ENCODE measurements at places on chromosomes 1 and 21. TPM values are rescaled to one million over a fixed set of nuclear protein-coding genes. Genes with fewer than 3 reads are reported as not detected.

Gene ZNF683
- 0.19 TPM for polyA plus RNA-seq

Gene SLC30A7
- polyA plus RNA-seq, result 4.0 TPM

DNA sequence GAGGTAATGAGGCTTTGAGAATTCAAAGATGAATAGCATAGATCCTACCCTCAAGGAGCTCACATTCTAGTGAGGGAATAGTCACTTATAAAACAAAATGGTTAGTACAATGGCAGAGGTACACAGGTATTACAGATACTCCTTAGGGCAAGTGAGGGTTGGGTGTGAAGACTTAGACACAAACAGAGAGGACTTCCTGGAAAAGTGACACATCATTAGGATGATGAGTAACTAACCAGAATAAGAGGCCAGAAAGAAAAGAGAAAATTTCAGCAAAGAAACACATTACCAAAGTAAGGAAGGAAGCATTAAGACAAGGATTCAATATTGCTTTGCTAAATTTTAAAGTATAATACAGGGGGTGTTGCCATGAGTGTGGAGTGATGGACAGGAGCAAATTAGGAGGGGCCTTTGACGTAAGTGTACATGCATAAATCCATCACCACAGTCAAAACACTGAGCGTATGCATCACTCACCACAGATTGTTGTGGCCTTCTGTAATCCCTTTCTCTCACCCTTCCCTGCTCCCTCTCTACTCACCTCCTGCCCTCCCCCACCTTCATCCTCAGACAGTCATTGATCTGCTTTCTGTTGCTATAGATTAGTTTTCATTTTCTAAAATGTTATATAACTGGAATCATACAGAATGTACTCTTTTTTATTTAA is 7.9 kb downstream of the CD53 start:
- DNase-seq, result no peak

DNA sequence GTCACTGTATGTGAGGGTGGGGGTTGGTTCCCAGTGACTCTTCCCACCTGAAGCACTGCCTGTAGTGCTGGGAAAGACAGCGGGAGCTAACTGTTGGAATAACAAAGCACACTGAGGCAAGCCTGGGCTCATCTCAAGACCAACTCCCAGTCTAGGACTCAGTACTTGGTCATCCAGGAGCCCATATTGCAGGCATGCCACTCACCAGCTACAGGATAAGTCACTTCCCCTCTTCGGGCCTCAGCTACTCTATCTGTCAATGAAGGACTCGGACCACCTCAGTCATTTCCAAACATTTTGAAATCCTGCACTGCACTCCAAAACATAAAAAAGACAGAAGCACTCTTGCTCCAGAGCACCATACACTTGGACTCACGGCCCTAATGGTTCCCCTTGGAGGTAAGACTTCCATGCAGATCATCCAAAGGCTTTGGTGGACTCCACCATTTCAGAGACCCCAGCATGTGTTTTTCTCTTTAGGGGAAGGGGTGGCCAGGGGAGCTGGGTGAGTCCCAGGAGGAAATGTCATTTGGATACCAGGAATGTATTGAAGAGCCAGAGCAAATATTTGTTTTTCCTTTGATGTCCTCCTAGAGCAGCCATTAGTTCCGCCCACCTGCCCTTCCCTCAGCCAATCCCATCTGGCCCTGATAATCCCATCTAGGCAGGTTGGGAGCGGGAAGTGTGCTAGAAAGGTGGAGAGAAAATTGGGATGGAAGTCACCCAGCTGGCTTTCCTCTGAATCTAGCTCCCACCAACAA is 3.1 kb downstream of the NUAK2 start:
- DNase-seq, result no peak

Measured in urinary bladder (tissue), 4 donors.